Esophagus mucosa (tissue), 1 donor: ENCODE measurements at places on chromosomes 2 and 18.
A peak's percentile ranks its signal among the peaks of the same experiment; 100 is the strongest.

GRCh38 chr2:186523791-186524190 is 37.7 kb downstream of the ZC3H15 start:
- ATAC-seq: no peak

- ATAC-seq: no peak
These were observed 716.1 kb downstream of the DCC start for GRCh38 chr18:53056064-53056463.

- no peak for ATAC-seq
These were observed 21.3 kb upstream of the COL3A1 start for GRCh38 chr2:188952901-188953300.

- no peak for ATAC-seq
These were observed 77.1 kb upstream of the RAPH1 start for GRCh38 chr2:203612246-203612645.

GRCh38 chr2:176388861-176389260 is 119.6 kb downstream of the MTX2 start:
- ATAC-seq: no peak

- peak; percentile 53 for ATAC-seq
These were observed 1071.3 kb upstream of the ZEB2 start for GRCh38 chr2:145591109-145591809.

DNA sequence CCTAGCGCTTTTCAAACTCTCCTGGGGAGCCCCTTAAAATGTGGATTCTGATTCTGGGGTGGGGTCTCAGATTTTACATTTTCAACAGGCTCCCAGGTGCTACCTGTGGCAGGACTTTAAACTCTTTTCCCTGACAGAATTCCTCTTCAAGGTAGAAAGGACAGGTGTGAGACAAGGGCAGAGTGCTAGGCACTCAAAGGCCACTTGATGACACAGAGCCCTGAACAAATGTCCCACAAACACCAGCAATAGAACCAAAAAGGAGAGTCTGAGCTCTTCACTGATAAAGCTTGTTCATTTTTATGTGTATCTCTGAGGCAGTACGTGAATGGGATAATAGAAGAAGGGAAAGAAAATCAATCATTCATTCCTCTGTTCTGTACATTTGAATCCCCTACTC is 77.7 kb upstream of the PELI1 start:
- ATAC-seq: no peak
